Stimulated activated CD4-positive, alpha-beta T cell treated with anti-CD3 and anti-CD28 coated beads, Interleukin-12 subunit alpha, Interleukin-12 subunit beta, amount 100 ng/mL, for 24 hours (primary cell): ENCODE measurements at places on chromosomes 4 and X.

DNA sequence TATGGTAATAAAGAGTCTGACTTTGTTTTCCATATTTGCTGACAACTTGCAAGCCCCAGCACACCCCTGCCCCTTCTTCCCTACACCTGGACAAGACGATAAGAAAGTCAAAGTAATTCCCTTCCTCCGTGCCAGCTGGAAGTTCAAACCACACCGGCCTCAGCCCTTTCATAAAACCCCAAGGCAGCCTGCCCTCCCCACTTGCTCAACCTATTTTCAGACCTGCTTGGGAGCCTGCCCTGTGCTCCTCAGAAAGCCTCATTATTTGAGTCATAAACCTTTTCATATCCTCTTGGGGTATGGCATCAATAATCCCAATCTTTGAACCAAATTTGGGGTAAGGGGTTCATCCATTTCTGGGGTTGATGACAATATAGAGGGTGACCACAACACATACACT lies 29.5 kb downstream of the NIPAL1 start:
- DNase-seq, result no peak

DNA sequence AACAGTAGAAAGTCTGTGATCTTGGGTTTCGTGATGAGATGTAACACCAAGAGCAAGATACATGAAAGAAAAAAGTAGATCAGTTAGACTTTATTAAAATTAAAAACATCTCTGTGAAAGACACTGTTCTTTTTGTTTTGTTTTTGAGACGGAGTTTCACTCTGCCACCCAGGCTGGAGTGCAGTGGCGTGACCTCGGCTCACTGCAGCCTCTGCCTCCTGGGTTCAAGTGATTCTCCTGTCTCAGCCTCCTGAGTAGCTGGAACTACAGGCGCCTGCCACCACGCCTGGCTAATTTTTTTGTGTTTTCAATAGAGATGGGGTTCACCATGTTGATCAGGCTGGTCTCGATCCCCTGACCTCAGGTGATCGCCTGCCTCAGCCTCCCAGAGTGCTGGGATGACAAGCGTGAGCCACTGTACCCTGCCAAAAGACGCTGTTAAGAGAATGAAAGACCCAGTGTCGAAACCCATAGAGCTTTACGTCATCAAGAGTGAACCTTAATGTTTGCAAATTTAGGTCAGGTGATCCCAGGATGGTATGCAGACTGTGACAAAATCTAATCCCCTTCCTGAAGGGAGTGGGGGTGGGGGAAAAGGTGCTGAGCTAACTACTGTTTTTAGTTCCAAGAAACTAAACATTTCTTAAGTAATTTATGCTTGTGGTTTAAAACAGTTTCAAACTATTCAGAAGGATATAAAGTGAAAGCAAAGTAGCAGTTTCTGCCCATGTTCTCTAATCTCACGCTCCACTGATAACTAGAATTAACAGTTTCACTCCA lies 8.0 kb downstream of the OFD1 start:
- DNase-seq, result no peak

DNA sequence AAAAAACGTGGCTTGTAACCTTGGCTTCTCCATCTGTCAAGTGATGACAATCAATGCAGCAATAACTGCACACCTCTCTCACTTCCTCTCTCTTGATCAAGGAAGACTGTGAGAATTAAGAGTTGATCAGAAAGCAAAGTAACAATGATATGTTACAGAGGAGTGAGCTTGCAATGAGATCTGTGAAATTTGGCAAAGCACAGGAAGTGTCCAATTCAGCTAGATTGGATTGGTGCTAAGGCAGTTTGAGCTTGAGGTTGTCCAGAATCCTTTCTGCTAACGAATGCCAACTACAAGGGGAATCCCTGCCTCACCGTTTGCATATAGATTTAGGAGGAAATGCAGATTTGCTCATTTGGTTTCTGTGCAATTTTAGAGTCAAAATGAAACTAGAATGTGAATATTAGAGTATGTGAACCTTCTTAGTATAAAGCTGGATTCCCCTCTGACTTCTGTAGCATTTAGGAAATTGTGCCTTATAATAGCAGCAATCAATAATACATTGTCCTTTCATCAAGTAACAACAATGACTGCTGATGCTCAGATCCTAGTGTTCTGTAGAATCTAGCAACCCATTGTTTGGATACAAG lies 346.4 kb downstream of the PTTG2 start:
- DNase-seq, result no peak

DNA sequence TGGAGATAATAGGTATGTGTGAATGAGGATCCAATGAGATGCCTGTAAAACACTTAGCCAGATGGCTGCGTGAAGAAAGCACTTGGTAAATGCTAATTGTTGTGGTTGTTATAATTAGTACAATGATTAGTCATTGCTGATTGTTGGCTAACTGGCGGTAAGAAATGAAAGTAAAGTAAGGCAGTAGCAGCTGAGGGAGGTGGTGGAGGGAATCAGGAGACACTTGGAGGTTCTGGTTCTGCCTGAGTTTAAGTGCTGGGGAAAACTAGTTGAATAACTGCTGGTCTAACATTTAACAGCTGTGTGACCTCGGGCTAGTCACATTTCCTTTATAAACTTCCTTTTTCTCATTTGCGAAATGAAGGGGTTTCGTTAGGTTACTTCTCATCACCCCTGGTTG lies 30.9 kb downstream of the CD38 start:
- DNase-seq, result no peak

DNA sequence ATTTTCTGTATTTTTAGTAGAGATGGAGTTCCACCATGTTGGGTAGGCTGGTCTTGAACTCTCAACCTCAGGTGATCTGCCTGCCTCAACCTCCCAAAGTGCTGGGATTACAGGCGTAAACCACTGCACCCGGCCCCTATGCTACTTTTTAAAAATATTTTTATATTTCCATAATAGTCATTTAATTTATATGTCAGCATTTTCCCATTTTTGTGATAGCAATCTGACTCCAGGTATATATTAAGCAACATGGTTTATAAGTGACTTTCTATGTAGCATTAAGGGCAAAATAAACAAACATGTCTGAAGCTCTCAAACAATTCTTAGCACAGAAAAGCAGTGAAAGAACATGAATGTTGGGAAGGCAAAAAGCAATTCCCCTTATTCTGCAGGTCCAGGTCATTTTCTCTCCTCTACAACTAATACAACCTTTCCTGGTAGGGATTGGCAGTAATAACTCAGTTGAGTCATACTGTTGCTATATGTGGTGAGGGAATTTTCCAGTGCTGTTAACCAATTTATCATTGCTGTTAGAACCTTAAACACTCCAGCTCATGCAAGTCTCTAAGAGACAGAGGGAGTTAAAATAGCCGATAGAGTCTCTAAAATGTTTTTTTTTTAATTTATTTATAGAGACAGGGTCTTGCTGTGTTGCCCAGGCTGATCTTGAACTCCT lies 24.0 kb downstream of the SMIM14 start:
- no peak for DNase-seq
